ENCODE measurements at places on chromosomes 3 and 15.

DNA sequence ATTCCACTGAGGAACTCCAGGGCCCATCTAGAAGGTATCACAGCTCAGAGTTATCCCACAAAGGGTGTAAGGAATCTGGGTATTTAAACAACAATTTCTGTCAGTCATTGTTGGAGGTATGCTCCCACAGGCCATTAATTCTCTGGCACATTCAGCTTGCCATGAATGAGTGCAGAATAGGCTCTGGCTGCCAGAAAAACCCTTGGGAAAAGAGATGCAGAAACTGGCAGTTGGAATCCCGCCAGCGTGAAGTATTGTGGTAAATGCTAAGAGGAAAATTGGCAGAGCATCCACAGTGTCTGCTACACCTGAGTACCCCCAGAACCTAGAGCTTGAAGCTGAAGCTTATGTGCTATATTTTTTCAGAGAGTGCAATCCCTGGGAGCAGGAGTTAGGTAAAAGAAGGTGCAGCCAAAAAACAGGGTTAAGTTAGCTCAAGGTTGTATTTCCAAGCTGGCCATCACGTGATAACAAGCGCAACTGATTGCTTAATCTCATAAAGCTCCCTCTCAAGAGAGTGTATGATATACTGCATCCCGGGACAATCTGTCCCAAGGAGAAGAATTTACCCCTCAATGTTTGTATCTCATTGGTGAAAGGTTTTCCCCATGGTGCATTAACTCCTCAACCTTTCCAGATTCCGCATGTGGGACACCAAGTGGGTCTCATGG, 94.2 kb upstream of the ACP3 start:
- peak; percentile 96 for DNase-seq

DNA sequence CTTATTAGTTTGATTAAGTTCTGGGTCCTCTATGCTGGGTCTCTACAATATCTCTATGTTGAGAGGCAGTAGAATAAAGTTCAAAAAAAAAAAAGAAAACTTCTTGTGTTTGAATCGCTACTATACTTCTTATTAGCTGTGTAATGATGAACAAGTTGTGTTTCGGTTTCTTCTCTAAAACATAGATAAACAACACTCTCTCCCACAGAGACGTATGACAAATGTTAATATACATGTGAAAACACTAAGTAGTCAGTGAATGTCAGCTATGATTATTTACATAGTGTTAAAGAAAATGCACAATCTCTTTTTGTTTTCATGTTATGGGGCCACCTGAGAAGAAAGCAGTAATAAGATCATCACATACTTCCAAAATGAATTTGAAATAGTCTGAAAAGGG, 45.3 kb downstream of the ACAP2 start:
- no peak for DNase-seq

- peak; percentile 88 for DNase-seq
Measured at GRCh38 chr3:194130807-194131589, 5.0 kb upstream of the HES1 start.

DNA sequence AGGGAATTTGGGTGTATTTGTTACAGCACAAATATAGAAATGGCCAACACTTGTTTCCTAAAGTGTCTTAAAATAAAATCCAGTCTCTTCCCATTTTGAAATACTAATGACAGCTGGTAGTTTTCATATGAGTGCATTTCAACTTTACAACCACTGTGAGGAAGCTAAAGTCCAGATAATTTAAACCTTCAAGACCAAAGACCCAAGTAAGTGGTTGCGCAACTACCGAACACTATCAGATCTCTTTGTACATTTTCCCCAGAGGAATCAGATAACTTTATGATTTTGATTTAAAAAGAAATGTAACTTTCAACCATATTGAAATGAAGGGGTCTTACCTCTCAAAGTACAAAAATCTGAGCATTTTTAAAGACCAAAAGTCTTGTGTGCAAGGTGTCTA, 14.3 kb downstream of the BCL2L10 start:
- no peak for DNase-seq

DNA sequence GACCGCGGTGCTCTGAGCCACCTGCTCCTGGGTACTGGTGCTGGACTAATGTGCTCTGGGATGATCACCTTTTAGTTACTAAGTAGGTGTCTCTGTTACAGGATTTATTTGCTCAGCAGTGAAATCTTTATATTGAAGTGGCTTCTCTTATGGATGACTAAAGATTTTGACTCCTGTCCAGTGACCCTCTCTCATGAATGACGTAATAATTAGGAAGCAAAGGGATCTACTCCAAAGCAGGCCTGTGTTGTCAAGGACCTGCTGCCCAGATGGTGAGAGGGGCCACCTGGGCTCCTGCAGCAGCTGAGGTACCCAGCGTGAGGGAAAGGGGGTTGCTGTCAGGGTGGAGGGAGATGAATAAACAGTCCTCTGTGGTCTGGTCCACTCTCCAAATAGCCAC, 263.6 kb downstream of the GABRG3 start:
- DNase-seq = peak; percentile 48

DNA sequence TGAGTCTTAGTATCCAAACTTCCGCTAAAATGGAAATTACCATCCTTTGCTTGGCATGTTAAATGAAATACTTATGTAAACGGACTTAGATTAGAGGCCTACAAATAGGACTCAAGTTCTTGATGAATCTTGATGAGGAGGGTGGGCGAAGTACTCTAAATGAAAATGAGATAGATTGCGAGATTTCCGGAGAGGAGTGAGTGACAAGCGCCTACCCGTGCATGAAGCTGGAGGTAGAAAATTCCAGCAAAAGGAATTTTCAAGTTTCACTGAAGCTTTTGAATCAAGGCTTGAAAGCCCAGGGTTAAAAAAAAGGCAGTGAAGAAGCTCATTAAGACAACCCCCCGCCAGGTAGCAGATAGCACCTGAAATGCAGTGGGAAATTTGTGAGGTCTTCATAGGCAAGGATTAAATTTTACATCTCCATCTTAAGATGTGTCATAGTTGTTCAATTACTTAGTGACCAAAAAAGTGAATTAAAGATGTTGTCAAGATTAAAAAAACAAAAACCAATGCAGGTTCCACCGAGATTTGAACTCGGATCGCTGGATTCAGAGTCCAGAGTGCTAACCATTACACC, 655 bp upstream of the RAB11A start:
- no peak for DNase-seq

DNA sequence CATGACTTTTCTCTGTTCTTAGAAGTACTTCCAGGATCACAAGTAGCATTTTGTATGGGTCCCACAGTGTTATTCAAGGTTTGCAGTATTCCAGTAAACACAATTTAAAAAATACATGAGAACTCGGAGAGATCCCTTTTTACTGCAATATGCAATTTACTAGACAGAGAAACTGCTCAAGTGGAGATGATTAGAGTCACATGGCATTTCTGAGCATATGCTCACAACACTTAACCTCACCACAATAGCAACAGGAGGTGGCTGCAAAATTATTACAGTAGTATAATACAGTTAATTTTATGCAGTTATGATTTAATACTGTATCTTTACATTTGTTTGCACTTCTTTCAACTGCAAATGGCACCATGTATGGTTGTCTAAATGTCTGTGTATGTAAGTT, 87.5 kb downstream of the PIK3CB start:
- peak; percentile 2 for DNase-seq

All from NCI-H2029 treated with DMSO at 0.1 percent for 48 hours (cell line).